ENCODE measurements at places on chromosomes 5 and 9. TPM values are rescaled to one million over a fixed set of nuclear protein-coding genes. Genes with fewer than 3 reads are reported as not detected.

The TXNDC15 gene
- total RNA-seq = 90.4 TPM

The CD274 gene
- 31.2 TPM for total RNA-seq

The PAPPA gene
- 0.20 TPM for total RNA-seq

The LCN9 gene
- total RNA-seq = not detected

The AHRR gene
- total RNA-seq = 49.1 TPM

The SPATA31E1 gene
- total RNA-seq = not detected

The DBH gene
- not detected for total RNA-seq

DNA sequence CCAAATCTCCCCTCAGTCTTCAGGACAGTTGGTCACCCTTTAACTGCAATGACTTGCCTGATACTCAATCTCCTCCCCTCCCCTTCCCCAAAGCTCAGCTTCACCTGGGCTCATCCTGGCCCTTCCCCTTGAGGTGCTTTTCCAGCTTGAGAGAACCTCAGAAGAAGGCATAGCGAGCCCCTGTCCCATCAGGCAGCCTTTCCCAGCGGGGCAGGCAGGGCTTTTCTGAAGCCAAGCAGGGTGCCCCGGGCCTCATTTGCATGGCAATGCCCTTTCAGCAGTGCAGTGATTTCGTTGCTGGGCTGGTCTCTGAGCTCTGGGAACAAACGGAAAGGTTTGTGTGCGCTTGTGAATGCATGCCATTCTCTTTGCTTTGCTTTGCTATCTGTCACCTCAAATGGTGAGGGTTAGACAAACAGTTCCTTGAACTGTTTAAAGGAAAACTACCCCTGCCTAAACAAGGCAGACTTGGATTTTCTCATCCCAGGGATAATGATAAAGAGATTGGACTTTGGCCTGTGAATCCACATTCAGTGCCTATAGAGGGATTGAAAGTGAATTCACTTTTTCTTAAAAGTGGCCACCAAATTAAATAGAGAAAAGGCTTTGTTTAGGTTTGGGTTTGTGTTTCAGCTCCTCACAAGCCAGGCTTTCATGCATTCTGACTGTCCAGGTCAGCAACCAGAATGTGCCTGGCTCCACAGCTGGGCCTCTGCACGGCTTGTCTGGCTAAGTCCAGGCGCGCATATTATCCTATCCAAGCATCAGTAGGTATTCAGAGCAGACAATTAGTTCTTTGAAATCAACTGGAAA is 165.3 kb downstream of the ZNF608 start:
- DNase-seq = no peak

GRCh38 chr9:96015876-96016686 is 140.6 kb downstream of the ERCC6L2 start:
- DNase-seq = peak; percentile 69

GRCh38 chr9:135080286-135081263 is 6.9 kb upstream of the OLFM1 start:
- DNase-seq = no peak

DNA sequence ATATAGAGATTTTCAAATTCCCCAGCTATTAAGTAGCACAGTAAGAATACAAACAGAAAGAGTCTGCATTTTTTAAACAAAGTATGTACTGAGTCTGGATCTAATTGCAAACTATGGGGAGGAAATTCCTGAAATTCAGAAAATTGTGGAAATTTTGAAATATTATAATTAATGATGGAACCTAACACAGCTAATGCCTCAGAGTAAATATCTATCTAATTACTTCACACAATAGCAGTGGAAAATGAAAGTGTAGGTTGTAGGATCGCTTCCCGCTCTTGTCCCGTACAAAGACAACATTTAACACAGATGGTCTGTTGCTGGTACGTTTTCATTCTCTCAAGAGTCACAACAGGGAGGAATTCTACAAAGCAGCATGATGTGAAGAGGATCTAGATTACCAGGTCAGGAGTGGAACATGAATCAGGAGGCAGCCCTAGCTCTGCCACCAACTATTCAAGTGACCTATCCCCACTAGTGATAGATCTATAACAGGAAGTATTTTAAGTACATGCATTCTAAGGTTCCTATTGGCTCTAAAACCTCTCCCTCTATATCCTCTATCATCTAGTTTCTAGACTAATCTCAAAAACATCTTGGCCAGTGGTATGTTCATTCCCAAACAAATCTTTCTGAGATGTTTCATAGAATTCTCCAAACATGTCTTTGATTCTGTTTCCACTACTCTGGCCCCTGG is 58.9 kb upstream of the GRAMD2B start:
- no peak for DNase-seq

- no peak for DNase-seq
Measured at GRCh38 chr9:130630506-130631330, 33.7 kb upstream of the PRDM12 start.

DNA sequence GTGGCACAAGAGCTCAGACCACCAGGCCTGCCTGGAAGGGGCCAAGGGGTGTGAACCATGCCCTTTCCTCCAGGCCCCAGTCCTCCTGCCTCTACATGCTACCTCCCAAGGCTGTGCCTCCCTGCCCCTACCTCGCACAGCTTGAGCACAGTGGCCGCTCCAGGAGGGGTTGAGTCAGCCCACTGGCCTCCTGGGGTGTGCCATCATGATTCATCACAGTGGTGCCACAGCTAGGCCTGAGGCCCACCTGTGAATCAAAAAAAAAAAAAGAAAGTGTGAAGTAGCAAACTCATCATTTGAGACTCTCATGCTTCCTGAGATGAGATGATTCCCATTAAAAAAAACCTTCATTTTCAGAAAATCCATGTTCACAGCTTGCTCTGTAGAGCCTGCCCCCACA is 240.5 kb downstream of the HSPA4 start:
- DNase-seq = peak; percentile 82

GRCh38 chr9:11893331-11893730 is 799.9 kb upstream of the TYRP1 start:
- no peak for DNase-seq

DNA sequence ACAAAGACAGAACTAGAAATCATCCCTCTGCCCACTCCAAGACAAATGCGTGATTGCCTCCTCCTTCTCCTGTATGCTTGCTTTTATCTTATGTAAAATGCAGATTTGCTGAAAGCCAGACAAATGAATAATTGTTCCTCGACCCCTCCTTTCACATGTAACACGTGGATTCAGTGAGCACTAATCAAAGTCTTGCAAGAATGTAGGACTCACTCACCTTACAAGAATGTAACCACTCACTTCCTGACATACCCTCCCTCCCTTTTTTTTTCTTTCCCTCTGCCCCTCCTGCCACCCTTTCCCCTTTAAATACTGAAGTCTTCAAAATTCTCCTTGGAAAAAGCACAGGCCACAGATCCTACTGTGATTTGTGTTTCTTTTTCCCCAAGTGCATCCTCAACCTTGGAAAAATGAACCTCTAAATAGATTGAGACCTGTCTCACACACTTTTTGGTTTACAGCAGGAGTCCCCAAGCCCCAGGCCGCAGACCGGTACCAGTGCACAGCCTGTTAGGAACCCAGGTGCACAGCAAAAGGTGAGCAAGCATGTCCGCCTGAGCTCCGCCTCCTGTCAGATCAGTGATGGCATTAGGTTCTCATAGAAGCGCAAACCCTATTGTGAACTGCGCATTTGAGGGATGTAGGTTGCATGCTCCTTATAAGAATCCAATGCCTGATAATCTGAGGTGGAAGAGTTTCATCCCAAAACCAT is 29.4 kb upstream of the HSD17B3 start:
- DNase-seq = peak; percentile 67

GRCh38 chr9:75903785-75904360 is 13.4 kb downstream of the PCSK5 start:
- DNase-seq = peak; percentile 45

DNA sequence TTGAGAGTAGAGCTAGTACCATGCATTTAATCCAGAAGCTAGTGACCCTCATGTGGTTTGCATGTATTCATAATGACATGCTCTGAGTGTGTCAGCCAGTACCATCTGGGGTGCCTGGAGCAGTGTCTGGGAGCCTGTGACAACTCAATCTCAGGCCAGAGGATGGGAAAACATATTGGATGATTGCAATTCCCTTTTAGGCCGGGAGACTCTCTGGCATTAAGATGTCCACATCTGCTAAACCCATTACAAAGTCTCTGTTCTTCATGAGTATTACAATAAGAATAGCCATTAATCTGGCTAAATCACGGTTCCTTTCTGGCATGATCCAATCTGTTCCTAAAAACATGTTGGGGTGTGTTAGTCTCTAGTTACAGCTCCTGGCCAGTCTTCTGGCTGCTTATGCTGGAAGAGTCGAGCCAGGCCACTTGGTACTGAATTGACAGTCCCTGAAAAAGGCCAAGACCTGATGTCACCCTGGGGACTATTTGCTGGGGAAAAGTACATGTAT is 475.7 kb downstream of the ENC1 start:
- DNase-seq = no peak

DNA sequence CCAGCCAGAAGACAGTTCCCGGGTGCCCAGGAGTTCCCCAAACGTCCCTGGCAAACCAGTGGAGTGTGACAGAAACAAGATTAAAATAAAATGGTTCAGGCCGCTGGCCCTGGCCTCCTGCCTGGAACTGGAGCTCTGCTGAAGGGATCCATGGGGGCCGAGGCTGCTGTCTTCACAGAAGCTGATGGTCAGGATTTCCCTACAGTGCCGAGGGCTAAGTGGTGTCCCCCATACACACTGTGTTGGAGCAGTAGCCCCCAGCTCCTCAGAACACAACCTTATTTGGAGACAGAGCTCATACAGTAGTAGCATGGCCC is 55.9 kb downstream of the MRPL36 start:
- no peak for DNase-seq

GRCh38 chr9:99296291-99296951 is 74.3 kb downstream of the SEC61B start:
- no peak for DNase-seq

GRCh38 chr9:110330484-110331105 is 7.1 kb downstream of the TXNDC8 start:
- DNase-seq = peak; percentile 36

DNA sequence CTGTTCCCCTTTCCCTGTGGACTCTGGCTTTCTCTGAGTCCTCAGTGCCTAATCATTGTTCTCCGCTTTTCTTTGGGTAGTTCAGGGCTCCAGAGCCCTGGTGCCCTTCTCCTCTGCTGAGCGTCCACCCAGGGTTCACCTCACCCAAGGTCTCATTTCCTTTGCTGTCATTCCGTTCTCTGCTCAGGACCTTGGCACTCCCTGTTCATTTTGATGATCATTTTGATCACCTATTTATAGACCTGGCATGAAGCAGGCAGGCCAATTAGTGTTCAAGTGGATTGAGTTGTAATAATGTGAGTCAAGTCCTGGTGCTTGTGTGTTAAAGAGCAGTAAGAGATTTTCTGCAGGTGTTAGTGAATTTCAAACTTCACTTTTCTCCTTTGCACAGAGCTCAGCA is 3.6 kb downstream of the TRIO start:
- peak; percentile 52 for DNase-seq

GRCh38 chr5:119275601-119276173 is 80.1 kb upstream of the TNFAIP8 start:
- DNase-seq = no peak

GRCh38 chr5:123448743-123449142 is 25.5 kb upstream of the CEP120 start:
- no peak for DNase-seq

DNA sequence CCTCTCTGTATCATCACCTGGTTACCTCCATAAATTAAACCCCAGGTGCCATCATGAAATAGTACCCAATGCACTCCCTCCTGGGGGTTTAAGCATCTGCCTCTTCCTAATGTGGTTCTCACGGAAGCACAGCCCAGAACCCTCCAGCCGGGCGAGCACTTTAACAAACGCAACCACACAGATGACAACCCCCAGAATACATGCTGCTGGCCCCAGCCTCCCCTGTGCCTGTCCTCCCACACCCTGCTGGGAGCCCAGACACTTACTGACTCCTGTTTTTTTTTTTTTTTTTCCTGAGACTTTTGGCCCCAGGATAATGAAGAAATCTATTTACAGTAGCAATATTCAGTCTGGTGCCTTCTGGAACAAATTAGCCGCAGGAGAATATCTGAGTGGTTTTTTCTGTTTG is 50.0 kb upstream of the COL5A1 start:
- no peak for DNase-seq

- DNase-seq = no peak
Measured at GRCh38 chr9:35035851-35036701, 36.3 kb downstream of the VCP start.

- no peak for DNase-seq
Measured at GRCh38 chr5:32601623-32602295, 16.4 kb downstream of the SUB1 start.

- peak; percentile 64 for DNase-seq
Measured at GRCh38 chr5:10689391-10690081, 71.5 kb downstream of the DAP start.

All from M059J (cell line).